Right ventricle myocardium superior (tissue), 1 donor: ENCODE measurements at places on chromosomes 1 and 21. TPM values are rescaled to one million over a fixed set of nuclear protein-coding genes. Genes with fewer than 3 reads are reported as not detected.
A peak's percentile ranks its signal among the peaks of the same experiment; 100 is the strongest.

GRCh38 chr1:61914823-61915482 is 172.7 kb downstream of the PATJ start:
- no peak for DNase-seq

DNA sequence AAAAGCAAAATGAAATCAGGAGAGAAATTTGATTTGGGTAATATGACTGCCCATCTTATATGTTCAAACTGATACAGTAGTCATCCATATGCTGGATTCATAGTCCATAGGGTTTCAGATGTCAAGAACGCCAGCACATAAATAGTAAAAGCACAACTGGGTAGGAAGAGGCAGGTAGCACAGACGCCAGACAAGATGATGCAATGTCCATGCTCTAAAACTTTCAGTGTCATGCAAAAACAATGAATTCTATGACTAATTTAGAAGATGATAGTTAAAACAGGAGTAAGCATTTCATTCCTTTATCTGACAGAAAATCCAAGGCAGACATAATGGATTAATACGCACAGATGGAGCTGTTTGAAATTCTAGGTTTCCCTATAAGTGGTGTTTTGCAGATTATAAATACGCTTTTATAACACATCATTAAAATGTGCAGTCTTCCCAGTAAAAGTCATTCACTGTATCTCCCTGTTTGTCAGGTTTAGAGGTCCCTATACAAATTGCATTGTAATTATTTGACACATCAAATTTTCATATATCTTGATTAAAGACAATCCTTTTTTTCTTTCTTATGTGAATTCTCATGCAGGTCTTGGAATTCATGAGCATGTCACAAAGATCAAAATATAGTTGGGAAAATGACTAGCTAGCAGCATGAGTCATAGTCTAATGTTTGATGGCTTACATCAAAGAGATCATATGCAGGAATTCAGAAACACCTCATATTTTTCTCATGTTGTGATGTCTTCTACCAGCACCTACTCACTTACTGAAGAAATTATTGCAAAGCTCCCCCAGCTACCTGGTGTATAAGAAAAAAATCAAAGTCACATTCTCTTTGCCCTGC is 139.9 kb downstream of the DSCAM start:
- no peak for DNase-seq

GRCh38 chr1:214662223-214662785 is 59.3 kb downstream of the CENPF start:
- DNase-seq, result no peak

DNA sequence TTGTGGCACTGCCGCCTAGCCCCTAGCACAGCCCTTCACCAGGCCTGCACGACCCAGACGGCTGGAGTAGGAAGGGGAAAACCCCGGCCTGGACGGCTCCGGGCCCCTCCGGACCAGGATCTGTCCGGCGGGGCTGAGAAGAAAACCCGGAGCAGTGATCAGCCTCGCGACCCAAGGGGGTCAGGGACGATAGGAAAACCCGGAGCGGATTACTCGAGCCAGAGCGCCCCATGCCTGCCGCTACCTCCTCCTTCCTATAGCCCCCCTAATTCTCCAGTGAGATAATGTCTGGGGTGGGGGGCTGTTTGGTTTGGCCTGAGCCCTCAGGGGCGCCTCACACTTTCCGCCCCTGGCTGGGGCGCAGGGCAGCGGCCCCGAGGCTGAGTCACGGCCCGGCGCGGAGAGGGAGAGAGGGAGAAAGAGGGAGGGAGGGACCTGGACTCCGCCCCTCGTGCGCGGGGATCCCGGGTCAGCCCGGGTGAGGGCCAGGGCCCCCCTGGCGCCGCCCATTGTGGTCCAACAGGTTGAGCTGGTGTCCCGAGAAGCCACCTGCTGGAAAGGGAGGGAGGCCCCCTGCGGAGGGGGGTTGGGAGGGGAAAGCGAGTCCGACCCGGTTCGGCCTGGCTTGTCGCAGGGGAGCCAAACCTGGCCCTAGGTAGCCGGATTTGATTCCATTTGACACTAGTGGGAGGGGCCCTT is 1.7 kb upstream of the ZBTB7B start:
- peak; percentile 91 for DNase-seq

DNA sequence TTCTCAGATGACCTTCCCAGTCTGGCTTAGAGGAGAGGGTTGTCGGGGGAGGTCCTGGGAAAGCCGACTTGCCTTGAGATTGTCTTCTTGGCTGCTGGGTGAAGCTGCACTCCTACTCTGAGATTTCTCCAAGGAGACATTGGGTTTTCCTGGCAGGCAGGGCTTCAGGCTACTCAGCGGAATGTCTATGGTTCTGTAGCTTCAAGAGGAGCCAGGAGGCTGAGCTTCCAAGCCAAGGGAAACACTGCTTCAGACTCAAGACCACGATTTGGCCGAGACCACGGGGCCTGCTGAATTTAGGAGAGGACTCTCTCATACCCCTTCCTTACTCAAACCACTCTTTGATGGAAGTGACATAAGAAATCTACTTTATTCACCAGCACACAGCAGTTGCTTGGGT is 67.8 kb downstream of the NTMT2 start:
- DNase-seq, result peak; percentile 72

GRCh38 chr1:6001992-6002576 is 9.9 kb upstream of the NPHP4 start:
- peak; percentile 72 for DNase-seq

LCE3E gene
- not detected for total RNA-seq

LMX1A gene
- total RNA-seq, result not detected

GRCh38 chr1:36778740-36779139 is 255.6 kb downstream of the GRIK3 start:
- DNase-seq, result no peak

C1orf94 gene
- not detected for total RNA-seq

DNA sequence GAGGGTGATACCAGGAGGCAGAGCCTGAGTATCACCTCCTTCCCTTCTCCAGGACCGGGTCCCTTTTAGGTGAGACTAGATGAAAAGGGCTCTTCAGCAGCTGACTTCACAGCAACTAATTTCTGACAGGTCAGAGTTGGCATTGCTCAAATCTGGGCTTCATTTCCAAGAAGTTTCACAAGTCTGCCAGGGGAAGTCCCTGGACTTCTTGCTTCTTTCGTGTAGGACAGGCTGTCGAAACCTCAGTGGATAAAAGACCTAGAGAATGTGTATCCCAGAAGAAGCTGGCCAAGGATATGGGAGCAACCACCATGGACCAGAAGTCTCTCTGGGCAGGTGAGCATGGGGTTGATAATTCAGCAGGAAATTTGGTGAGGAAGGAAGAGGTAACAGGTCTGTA is at the start of gene CHI3L2:
Gene CHI3L2, plus strand, starts transcription at position 280 of the 400 bp plus-strand sequence. Its CDS starts 17 bp downstream, at position 297.
- no peak for DNase-seq

DNA sequence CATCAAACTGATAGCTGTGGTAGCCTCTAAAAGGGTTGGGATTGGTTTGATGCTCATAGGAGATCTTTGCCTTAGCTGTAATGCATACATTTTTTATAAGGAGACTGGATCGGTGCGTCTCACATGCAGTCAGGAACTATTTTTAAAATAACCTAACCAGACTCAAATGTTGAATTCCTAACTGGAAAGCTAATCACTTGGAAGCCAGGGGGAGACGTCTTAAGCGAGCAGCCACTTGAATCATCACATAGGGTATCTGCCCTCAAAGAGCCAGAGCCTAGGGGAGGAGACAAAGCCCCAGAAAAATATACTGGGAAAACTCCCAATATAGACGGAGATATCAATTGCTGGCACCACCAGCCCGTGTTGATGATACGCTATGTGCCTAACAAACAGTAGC is 61.7 kb upstream of the PUM1 start:
- DNase-seq, result no peak

DNA sequence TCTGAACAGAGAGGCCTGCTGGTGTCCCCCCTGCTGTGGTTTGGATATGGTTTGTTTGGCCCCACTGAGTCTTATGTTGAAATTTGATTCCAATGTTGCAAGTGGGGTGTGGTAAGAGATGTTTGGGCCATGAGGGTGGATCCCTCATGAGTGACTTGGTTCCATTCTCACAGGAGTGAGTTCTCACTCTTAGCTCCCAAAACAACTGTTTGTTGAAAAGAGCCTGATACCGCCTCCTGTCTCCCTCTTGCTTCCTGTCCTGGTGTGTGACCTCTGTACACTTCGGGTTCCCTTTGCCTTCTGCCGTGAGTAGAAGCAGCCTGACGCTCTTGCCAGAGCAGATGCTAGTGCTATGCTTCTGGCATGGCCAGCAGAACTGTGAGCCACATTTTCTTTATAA is 60.5 kb downstream of the C21orf91 start:
- DNase-seq, result no peak

- no peak for DNase-seq
Measured at GRCh38 chr1:29002792-29003191, 88.4 kb downstream of the EPB41 start.
